ENCODE measurements at places on chromosomes 4 and X.

DNA sequence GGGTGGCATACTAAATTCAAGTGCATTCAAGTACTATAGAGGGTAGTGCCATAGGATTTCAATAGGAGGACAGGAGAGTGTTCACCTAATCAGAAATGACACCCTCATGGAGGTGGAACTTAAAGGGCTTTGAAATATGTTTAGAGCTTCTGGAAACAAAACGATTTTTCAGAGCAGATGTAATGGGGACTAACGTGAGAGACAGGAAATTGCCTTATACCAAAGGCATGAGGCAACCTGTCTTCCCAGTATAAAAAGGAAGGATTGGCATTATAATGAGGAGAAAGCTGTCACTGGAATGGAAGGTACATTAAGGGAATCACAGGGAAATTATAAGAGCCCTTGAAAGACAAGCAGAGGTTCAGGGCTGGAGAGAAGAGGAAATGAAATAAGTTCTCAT lies 116.3 kb upstream of the PNPLA4 start:
- DNase-seq, result no peak

GRCh38 chr4:162498168-162498567 lies 334.4 kb upstream of the FSTL5 start:
- no peak for DNase-seq

- no peak for DNase-seq
These were observed 14.9 kb downstream of the RNF212 start for GRCh38 chr4:1098311-1098925.

- DNase-seq, result no peak
These were observed 430.2 kb upstream of the ZFP42 start for GRCh38 chr4:187565416-187565815.

DNA sequence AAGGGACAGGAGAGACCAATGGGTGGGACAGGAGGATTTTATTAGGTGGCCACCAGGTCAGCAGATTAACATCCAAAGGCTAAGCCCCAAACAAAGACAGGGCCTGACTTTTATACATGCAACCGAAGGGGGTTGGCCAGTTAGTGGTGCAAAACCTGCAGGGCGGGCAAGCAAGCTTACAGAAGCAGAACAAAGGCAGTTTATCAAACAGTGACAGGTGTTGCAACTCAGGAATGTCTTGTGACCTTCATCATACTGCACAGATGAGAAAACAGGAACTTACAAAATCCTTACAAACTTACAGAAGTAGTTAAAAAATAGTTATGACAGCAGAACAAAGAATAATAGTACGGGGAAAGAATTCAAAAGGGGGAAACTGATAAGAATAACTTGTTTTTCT lies 708.1 kb downstream of the GLUD2 start:
- no peak for DNase-seq

DNA sequence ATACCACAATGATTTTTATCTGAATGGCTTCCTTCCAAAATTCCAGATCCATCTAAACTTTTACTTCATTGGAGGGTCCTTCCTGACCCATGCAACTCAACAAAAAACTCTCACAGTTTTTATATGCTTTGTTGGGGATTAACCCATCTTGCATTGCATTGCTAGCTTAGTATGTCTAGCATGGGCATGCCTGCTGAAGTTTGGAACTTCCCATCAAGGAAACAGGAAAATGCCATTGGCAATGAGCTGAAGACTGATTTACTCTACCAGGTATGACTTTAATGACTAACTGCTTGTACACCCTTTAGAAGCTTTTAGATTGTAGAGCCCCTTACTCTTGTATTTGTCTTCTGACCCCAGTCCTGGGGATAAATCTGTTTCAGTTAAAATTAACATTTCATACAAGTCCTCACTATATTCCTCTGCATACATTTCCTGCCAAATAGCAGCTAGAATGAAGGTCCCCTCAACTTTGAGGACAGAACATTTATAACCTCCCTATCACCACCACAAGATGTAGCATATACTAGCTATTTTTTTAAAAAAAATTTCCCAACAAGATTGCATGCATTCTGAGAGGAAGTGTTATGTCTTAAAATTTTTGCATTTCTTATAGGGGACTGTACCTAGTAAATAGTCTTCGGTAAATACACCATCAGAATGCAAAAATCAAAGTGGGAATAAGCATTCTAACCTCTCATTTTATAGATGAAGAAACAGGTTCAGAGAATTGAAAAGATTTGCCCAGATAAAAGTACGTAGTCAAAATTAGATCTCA lies 52.5 kb upstream of the ATXN3L start:
- no peak for DNase-seq

DNA sequence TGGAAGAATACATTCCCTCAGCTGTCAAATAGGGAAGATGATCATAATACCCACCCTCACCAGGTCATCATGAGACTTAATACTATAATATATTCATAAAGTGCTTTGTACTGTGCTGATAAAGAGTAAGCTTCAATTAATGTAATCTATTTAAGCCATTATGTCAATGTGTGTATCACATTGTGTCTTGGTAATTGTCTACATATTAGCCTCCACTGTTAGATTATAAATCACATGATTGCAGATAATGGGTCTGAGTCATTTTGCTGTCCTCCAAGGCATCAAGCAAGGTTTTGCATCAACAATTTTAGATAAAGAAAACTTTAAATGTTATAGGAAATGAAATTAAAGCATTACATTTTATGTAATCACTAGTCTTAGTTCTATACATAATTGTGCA lies 45.2 kb upstream of the CEP135 start:
- DNase-seq, result no peak

DNA sequence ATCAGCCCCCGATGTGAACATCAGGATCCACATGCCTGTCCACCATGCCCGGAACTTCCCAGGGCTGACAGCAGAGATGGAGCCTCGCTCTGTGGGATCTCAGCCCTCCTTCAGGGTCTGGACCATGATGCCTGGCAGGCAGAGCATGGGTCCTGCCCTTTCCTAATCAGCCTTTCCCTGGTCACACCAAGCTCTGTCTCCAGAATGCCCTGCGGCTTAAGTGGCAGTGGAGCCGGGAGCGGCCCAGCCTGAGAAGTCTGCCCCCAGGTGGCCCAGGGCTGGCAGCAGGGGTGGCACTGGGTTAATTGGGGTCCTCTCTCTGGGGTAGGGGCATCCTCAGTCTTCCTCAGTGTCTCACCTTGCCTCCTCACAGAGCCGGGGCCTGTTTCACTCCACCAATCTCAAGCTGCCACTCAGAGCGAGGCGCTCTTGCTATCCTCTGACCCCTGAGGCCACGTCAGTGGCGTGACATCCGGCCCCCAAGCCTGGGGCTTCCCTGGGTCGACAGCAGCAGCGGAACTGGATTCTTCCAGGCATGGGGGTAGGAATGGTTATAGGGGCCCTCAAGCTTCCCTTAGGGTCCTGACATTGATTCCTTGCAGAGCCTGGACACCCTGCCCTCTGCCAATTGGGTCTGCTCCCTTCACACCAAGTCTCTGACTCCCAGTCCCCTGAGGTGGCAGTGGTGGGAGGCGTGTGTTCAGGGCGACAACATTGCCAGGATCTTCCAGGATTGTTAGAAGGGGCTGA lies 20.8 kb upstream of the TMEM185A start:
- DNase-seq, result no peak

- no peak for DNase-seq
These were observed 119.1 kb downstream of the CEP135 start for GRCh38 chr4:56067826-56068225.

GRCh38 chr4:158015241-158015640 lies 157.6 kb downstream of the GASK1B start:
- DNase-seq, result no peak

DNA sequence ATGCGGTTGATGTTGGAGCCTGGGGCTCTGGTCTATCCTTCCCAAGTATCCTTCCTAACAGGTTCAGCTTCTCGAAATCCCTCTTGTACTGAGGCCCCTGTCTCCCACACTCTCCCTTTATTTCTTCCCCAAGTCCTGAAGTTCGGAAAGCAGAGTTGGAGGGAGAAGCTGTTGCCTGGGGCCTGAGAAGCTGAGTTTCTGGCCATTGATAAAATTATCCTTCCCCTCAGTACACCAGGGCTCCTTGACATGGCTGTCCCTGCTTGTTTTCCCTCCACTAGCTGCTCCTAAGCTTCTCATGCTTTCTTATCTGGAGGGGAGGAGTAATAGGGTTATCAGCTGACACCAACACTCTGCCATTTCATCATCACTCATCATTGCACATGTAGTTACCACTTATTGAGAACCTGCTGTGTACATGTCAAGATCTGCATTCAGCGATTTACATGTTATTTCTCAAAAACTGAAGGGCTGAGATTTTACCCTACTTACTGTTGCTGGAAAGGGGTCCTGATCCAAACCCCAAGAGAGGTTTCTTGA lies 58.0 kb downstream of the FUNDC1 start:
- DNase-seq, result no peak

DNA sequence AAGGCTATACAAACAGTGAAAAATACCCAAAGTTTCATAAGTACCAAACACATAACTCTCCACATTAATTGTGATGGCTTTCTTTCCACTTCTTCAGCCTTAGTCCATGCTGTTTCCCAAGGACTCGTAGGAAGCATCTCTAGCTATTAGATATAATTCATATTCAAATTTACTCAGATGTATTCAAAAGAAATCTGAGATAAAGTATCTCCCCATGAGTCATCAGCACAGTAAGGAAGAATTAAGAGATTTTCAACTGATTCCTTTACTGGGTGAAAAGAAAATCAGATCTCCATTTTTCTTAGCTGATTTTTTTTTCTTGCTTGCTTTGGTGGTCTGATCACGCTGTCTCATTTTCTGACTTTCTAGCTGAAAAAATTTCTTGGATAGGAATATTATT lies 71.7 kb downstream of the MID1 start:
- no peak for DNase-seq

DNA sequence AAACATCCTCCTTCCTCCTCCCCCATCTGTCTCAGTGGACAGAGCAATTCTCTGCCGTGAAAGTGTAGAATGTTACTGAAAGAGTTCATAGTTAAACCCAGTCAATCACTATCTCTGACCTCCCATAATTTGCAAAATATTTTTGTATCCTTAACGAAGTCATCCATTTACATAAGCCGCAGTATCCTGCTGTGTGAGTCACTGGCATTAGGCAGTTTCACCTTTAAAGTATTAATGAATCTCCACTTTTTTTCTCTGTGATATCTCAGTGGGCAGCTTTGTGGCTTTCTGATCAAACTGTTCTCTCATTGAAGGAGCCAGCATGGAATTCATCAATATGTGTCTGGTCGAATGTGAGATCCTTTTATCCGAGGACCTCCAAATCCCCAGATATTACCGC lies 678.6 kb upstream of the TENM3 start:
- no peak for DNase-seq

- no peak for DNase-seq
These were observed 100.9 kb upstream of the NR3C2 start for GRCh38 chr4:148542922-148543623.

- DNase-seq, result no peak
These were observed 46.1 kb downstream of the TMEM131L start for GRCh38 chr4:153512162-153512852.

DNA sequence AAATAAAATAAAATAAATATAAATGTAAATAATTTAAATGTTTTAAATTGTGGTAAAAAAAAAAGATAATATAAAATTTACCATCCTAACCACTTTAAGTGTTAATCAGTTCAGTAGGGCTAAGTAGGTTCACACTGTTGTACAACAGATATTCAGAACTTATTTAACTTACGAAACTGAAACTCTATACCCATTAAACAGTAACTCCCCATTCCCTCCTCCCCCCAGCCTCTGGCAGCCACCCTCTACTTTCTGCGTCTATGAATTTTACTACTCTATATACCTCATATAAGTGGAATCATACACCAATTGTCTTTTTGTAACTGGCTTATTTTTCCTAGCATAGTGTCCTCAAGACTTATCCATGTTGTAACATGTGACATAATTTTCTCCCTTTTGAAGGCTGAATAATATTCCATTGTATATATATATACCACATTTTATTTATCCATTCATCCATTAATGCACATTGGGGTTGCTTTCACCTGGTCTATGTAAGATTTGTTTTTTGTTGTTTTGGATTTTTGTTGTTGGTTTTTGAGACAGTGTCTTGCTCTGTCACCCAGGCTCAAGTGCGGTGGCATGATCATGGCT lies 32.5 kb upstream of the ELF2 start:
- no peak for DNase-seq

DNA sequence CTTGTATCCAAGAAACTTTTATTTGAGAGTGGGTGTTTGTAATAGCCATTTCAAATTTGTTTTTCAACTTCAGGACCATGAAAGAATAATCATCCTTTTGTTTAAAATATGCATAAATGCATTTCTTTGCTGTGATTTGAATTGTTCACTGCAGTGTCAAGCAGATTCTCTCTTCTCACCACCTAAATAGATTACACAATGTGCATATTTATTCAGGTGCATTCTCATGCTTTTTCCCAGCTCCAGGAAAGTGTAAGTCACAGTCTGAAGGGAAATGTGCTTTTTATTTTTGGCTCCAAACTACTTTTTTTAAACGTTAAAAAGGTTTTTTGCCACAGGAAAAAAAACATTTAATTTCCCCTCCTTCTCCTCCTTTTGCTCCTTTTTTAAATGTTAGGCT lies 17.5 kb downstream of the C4orf33 start:
- no peak for DNase-seq

Data from stimulated activated CD8-positive, alpha-beta memory T cell treated with anti-CD3 and anti-CD28 coated beads, Interleukin-15, amount 100 ng/mL, for 24 hours (primary cell).